ENCODE measurements at places on chromosomes 2 and 18. TPM values are rescaled to one million over a fixed set of nuclear protein-coding genes. Genes with fewer than 3 reads are reported as not detected.

ALPI gene
- polyA plus RNA-seq = not detected

INPP4A gene
- polyA plus RNA-seq = 62.6 TPM

GCG gene
- not detected for polyA plus RNA-seq

MLPH gene
- not detected for polyA plus RNA-seq

ASPRV1 gene
- polyA plus RNA-seq = not detected

TTC27 gene
- 13.5 TPM for polyA plus RNA-seq

SALL3 gene
- polyA plus RNA-seq = 0.31 TPM

SOX11 gene
- polyA plus RNA-seq = 0.60 TPM

B3GNT7 gene
- polyA plus RNA-seq = not detected

ASB18 gene
- polyA plus RNA-seq = not detected

SCN2A gene
- 47.8 TPM for polyA plus RNA-seq

MROH2A gene
- polyA plus RNA-seq = not detected

LTBP1 gene
- 1.7 TPM for polyA plus RNA-seq

TMEM198 gene
- 0.97 TPM for polyA plus RNA-seq

FECH gene
- 15.5 TPM for polyA plus RNA-seq

TMEM169 gene
- 2.9 TPM for polyA plus RNA-seq

KLF7 gene
- polyA plus RNA-seq = 5.8 TPM

NEUROD1 gene
- polyA plus RNA-seq = 14.2 TPM

HOXD13 gene
- polyA plus RNA-seq = not detected

REEP1 gene
- polyA plus RNA-seq = 206 TPM

REV1 gene
- polyA plus RNA-seq = 11.0 TPM

GBX2 gene
- 0.52 TPM for polyA plus RNA-seq

M1AP gene
- polyA plus RNA-seq = 8.3 TPM

GLI2 gene
- 0.19 TPM for polyA plus RNA-seq

ARID5A gene
- 0.66 TPM for polyA plus RNA-seq

TLX2 gene
- not detected for polyA plus RNA-seq

ANKRD30BL gene
- 0.35 TPM for polyA plus RNA-seq

KCNG3 gene
- polyA plus RNA-seq = 0.15 TPM

TMX3 gene
- 64.2 TPM for polyA plus RNA-seq

RGPD3 gene
- not detected for polyA plus RNA-seq

ELMOD3 gene
- polyA plus RNA-seq = 4.9 TPM

DPP10 gene
- 219 TPM for polyA plus RNA-seq

POTEF gene
- not detected for polyA plus RNA-seq

LGALSL gene
- 27.3 TPM for polyA plus RNA-seq

TSGA10 gene
- 28.3 TPM for polyA plus RNA-seq

IL36A gene
- polyA plus RNA-seq = not detected

THSD7B gene
- not detected for polyA plus RNA-seq

MAB21L4 gene
- polyA plus RNA-seq = not detected

CYRIA gene
- 9.6 TPM for polyA plus RNA-seq

KIAA2012 gene
- 0.13 TPM for polyA plus RNA-seq

FLACC1 gene
- 1.1 TPM for polyA plus RNA-seq

All from Purkinje cell (primary cell).